ENCODE measurements at places on chromosomes 5 and 9. TPM values are rescaled to one million over a fixed set of nuclear protein-coding genes. Genes with fewer than 3 reads are reported as not detected.

The MPDZ gene
- total RNA-seq: 39.6 TPM

The ZNF454 gene
- 2.8 TPM for total RNA-seq

The CCIN gene
- total RNA-seq: 0.79 TPM

The PNPLA7 gene
- total RNA-seq: 1.8 TPM

The PLCXD3 gene
- total RNA-seq: under 0.01 TPM

The UNC13B gene
- 25.5 TPM for total RNA-seq

The ADAMTS13 gene
- 3.3 TPM for total RNA-seq

The SGTB gene
- 4.6 TPM for total RNA-seq

The CBY3 gene
- total RNA-seq: 0.16 TPM

The KIF4B gene
- 0.09 TPM for total RNA-seq

The IRX1 gene
- 0.09 TPM for total RNA-seq

The SPINK5 gene
- total RNA-seq: 0.09 TPM

The CYLC2 gene
- total RNA-seq: not detected
